ENCODE measurements at places on chromosomes 3 and 15.
A peak's percentile ranks its signal among the peaks of the same experiment; 100 is the strongest.

GRCh38 chr3:175383813-175384212, 524.7 kb downstream of the NAALADL2 start:
- DNase-seq: no peak

DNA sequence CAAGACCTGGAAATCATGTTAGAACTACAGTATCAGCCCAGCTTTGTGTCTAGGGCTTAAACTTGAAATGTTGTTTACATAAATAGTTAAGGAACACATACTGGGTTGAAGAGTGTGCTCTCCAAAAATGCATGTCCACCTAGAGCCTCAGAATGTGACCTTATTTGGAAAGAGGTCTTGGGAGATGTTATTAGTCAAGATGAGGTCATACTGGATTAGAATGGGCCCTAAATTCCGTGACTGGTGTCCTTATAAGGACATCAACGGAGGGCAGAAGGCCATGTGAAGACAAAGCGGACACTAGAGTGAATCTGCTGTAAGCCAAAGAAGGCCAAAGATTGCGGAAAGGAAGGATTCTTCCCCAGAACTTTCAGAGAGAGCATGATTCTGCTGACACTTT, 759.2 kb upstream of the CFAP20DC start:
- no peak for DNase-seq

DNA sequence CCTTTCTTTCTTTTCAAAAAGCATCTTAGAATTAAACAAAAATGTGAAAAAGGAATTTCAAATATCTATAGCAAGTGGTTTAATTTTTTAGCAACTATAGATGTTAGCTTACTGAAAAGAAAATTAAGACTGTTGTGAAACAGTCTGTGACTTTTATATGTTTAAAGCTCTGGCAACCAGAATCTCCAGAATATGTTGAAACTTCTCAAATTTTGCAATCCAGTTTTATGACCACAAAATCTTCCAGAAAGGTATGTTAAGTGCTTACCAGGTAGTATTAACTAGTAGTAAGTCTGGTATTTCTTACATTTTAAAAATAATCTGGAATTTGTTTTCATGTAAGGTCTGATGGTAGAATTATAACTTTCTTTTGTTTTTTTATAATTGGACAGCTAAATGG, 235.0 kb downstream of the SLC9A9 start:
- DNase-seq: no peak

- DNase-seq: no peak
These were observed 64.9 kb downstream of the SGO1 start for GRCh38 chr3:20121088-20121487.

DNA sequence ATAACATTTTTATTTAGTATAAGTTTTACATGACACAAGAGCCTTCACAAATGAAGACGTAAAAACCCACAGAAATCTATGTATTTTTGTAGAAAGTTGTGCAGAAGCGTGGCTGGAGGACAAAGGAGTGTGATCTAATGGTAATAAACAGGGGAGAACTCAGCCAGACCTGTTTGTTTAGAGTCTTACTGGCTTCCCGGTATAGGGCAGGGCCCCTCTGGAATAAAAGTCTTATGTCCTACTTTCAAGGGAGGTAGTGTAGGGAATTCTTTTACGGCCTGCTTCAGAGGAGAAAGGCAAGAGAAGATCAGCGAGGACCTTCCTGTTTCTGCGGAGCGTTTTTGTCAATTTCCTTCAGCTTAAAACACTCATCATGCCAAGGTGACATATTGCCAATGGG, 103.6 kb downstream of the TGFBR2 start:
- DNase-seq: no peak

- peak; percentile 46 for DNase-seq
These were observed 19.5 kb downstream of the TKT start for GRCh38 chr3:53236112-53236841.

GRCh38 chr15:45180201-45180600, 7.6 kb downstream of the SHF start:
- DNase-seq: peak; percentile 53

- DNase-seq: no peak
These were observed 102.3 kb downstream of the MYRIP start for GRCh38 chr3:39911465-39912309.

DNA sequence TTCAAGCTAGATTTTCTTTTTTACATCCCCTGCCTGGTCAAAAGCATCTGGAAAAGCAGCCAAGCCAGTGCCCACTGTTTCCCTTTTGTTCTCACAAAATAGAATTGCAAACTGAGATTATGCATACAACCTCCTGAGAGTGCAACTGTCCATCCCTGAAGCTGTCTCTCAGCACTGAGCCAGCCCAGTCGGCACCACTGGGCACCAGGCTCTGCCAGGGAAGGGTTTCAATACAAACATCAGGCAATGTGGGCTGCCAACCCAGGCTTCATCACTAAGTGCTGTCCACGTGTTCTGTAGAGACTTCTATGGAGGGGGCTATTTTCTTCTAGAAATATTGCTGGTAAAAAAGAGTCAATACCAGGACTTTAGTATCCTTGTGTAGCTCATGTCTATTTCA, 356.3 kb upstream of the TBL1XR1 start:
- DNase-seq: no peak

GRCh38 chr3:153349108-153349499, 187.1 kb downstream of the RAP2B start:
- no peak for DNase-seq

GRCh38 chr15:68271854-68272471, 5.6 kb upstream of the FEM1B start:
- no peak for DNase-seq

DNA sequence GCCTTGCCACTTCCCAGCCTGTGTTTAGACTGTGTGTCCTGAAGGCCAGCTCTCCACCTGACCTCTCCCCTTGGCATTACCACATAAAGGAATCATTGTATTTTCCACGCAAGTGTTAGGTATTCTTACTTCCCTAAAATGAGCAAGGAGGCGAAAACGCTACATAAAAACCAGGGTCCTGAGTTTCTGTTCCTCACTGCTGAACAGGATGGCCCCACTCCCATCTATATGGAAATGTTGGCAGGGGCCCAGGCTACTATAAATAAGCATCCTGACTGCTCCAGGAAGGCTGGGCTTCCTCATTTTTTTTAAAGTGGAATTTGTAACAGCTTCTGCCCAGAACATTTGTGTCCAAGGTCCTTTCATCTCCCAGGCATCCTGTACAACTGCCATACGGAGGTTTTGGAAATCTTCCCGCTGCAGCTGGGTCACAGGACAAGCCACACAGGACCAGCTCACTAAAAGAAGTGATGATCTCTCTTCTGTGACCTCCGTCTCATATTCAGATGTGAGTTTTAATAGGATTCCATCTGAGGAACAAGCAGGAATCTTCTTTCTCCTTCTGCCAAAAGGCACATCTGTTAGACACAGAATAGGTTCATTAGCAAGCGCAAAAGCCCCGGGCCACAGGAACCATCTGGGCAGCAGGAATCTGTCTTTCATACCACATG, 56.4 kb upstream of the LIMD1 start:
- DNase-seq: no peak

DNA sequence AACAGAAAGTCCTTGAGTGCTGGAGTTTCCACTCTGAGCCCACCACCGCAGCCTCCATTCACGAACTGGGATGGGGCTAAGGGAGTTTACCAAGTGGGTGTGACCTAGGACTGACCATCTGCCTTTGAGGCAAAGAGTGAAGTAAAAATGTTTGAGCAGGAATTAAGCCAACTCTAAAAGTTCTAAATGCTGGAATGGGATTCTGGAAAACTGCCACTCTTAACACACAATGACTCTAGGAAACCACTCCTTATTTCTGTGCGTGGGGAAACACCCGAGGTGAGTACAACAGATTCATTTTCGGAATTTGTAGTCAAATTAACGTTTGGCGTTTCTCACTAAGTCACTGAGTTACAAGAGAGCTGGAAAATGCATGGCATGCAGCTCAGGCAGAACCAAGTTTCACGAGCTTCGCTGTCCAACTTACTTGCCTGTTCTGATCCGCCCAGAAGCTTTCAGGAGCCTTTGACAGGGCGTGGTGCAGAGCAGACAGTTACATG, 31.6 kb downstream of the ISL2 start:
- DNase-seq: no peak

DNA sequence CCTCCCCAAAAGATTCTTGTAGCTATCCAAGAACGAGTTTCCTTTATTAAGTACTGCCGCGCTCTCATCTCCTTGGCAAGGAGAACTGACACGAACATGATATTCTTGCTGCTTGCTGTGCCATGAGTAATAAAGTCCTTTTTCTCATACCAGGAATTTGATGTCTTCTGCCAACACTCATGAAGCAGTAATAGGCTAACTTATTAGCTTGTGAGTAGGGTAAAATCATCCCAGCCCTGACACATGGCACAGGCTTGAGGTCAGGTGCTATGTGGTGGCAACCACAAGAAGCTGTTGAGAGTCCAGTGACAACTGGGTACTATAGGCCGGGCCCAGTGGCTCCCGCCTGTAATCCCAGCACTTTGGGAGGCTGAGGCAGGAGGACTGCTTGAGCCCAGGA, 22.7 kb upstream of the UBXN7 start:
- no peak for DNase-seq

GRCh38 chr3:30401971-30402370, 204.4 kb upstream of the TGFBR2 start:
- DNase-seq: peak; percentile 9

- no peak for DNase-seq
These were observed 149.0 kb downstream of the APBA2 start for GRCh38 chr15:29034593-29035335.

DNA sequence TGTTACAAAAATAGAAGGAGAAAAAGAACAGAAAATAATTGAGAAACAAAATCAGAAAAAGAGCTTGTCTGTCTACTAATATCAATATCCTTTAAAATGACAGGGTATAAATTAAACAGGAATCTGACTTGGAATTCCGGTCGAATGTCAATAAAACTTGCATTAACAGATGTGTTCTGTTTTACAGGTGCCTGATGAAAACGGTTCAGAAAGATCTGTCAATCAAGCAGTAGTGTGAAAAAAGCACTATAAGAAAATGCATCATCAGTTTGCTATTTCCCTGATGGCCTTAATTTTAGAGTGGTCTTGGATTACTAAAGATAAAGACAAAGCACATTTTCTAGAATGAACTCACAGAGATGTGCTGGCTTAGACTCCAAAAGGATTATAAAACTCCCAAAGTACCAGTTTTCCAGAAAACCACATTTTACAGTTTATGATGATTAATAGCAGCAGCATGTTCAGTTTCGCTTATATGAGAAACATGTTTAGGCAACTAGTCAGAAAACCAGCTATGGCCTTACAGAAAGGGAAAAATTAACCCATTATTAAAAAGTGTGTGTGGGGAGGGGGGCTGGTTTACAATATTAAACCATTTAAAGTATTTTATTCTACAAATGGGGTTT, 8.2 kb upstream of the C3orf38 start:
- no peak for DNase-seq

DNA sequence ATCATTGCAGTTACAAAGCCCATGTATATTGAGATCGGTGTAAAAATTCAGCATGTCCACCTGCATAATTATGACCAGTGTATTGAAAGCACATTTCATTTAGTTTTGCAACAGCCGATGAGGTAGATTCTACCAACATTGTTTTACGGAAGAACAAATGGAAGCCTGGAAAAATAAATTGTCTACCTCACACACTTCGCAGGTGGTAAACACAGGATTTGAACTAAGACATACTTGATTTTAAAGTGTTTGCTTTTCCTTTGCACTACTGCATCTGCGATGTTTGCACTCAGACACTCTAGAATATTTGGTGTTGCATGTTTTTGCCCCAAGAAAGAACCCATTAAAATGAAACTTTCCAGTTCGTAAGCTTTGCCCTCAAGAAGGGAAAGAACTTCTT, 148.4 kb downstream of the PGPEP1L start:
- no peak for DNase-seq

DNA sequence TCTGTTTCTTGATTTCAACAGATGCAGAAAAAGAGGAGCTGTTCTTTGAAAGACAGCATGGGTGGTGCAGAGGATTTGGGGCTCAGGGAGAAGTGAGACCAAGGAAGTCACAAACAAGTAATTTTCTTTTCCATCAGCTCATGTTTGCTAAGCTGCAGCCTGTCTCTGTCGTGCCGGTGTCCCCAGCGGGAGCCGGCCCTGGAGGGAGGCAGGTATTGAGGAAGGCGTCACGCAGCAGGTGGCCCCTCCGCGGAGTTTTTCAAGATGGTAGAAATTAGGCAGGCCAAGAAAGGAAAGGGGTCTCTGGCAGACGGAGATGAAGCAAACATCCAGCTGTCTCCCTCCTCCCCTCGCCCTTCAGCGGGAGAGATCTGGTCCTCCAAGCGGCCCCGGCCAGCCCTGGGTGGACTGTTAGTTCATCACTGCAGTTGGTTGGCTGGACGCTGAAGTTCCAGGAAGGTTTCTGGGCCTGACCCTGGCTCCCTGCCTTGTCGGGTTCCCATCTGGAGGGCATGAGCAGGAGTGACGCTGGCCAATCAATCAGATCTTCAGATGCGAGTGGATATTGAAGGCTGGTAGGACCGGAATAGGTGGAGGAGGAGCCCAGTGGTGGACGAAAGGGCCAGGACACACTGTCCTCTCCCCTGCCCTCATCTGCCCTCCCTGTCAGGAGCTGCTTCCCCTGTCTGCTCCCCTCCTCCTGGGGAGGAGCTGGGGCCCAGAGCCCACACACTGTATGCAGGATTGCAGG, 27.7 kb upstream of the MUC4 start:
- DNase-seq: no peak

DNA sequence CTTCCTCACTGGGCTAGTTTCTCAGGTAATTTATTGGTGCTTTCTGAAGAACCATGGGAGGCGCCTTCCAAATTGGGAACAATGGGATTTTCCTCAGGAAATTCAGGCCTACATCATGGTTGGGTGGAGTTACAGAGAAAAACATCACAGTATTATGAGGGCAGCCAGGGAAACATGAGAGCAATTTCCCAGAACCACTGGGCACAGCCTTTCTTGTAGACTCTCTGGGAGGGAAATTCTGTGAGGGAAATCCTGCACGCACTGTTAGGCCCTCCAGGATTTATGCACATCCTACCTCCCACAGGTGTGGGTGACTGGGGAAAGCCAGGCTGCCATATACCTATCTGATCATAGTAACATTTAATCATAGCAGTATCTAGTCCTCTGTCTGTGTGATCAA, 13.2 kb downstream of the POPDC2 start:
- no peak for DNase-seq

DNA sequence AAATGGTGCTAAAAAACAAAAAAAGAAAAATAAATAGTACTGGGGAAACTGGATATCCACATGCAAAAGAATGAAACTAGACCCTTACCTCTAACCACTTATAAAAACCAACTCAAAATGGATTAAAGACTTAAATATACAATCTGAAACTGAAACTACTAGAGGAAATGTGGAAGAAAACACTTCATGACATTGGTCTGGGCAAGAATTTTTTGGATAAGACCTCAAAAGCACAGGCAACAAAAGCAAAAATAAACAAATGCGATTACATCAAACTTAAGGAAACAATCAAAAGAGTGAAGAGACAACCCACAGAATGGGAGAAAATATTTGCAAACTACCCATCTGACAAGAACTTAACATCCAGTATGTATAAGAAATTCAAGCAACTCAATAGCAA, 6.4 kb downstream of the IFT57 start:
- no peak for DNase-seq

All from activated CD4-positive, alpha-beta T cell treated with anti-CD3 and anti-CD28 coated beads, Interleukin-10, Interleukin-2, amounts not matched to agents 100 ng/mL and 50 ng/mL, durations not matched to agents 16 hours and 8 hours (primary cell).